Cardiac septum (tissue), 1 donor: ENCODE measurements at places on chromosomes 7 and 10.

GRCh38 chr10:78520737-78521430 lies 487.2 kb downstream of the RPS24 start:
- no peak for DNase-seq

GRCh38 chr7:132300599-132301277 lies 275.5 kb downstream of the PLXNA4 start:
- DNase-seq: no peak

GRCh38 chr10:120400601-120401000 lies 56.4 kb upstream of the PLPP4 start:
- no peak for DNase-seq

GRCh38 chr10:106310596-106310995 lies 853.9 kb downstream of the SORCS1 start:
- no peak for DNase-seq

DNA sequence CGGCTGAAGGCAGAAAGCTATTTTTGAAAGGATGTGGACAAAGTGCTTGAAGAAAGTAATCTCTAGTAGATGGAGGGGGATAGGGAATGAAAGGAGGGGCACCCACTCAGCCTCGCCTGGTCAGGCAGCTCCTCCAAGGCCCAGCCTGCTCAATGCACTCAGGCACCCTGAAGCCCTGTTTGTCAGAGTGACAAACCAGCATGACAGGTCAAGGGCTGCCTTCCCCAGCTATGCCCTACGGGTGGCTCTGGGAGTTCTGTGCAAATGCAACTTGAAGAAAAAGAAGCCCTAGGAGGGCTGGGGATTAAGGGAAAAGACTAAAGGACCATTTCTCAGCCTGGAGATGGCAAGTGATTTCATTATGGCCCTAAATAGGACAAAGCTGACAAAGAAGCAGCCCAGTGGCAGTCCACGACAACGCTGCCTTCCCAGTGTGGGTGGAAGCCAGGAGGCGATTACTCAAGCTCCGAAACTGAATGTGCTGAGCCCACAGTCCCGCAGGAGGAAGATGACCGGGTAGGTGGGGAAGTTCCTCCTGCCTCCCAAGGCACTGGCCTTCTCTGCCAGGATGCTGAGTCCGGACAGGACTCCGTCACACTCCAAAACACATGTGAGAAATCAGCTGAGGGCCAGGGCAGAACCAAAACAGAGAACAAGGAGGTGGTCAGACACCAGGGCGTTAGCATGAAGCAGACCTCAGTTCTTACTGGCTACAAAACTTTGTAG lies 16.3 kb downstream of the LIPA start:
- no peak for DNase-seq

- DNase-seq: no peak
Observed at GRCh38 chr7:137932881-137933269, 69.0 kb downstream of the CREB3L2 start.

GRCh38 chr10:59127991-59128390 lies 48.5 kb upstream of the PHYHIPL start:
- DNase-seq: no peak

DNA sequence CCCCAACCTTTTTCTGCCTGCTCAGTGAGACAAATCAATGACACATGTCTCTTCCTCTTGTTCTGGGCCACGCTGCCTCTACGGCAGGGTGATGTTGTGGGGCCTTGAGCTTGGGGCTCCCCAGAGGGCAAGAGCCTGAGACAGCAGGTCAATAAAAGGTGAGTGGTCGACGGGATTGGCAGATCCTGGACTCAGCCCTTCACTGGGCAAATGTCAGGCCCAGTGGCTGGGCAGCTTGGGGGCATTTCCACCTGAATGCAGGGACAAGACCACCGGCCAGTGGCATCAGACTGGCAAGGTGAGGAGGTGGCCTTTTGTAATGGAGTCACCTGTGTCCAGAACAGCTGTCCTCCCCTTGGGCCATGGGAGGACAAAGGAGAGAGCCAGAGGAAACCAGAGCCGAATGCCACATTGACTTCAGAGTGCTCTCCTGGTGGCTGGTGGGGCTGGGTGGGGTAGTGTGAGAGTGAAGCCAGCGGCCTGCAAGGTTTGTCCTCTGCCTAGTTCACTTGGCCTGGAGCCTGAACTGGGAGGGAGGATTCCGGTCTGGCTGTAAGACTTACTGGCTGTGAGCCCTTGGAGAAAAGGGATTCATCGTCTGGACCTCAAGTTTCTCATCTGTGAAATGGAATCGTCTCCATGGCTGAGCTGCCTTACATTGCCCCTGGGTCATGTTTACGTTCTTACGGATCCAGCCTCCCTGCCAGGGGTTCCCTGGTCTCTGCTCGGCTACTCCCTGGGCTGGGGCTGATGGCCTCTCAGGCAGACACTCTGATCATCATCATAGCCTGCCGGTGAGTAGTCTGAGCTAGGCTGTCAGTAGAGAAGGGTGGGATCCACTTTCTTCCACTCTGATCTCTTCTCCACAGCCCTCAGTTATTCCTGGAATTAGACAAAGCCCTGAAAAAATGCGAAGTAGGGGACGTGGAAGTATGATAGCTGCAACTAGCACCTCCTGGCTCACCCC lies 25.4 kb upstream of the CRHR2 start:
- no peak for DNase-seq

GRCh38 chr10:14383266-14383665 lies 52.5 kb upstream of the FRMD4A start:
- DNase-seq: no peak

GRCh38 chr10:8296090-8296733 lies 241.7 kb downstream of the GATA3 start:
- DNase-seq: no peak

GRCh38 chr10:100007231-100008141 lies 2.3 kb downstream of the DNMBP start:
- no peak for DNase-seq

- no peak for DNase-seq
Observed at GRCh38 chr10:5507649-5508131, 8.3 kb upstream of the CALML5 start.

DNA sequence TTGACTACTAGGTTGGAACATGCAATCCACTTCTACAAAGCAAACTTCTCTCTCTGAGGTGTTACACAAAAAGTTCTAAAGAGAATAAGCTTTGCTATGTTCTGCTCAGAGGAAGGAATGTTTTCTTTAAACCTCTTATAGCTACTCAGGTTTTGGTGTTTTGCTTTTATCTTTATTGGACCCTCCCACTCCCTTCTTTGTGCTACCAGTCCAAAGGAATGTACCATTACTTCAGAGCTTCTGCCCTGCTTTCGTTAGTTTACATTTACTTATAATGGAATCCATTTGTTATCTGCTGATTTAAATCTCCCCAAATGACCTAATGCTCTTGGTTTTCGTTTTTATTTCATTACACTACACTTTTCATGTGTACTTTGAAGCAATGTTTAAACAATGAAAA lies 154.9 kb downstream of the ATE1 start:
- DNase-seq: no peak

- DNase-seq: no peak
Observed at GRCh38 chr7:23211589-23211988, 29.7 kb downstream of the NUP42 start.

DNA sequence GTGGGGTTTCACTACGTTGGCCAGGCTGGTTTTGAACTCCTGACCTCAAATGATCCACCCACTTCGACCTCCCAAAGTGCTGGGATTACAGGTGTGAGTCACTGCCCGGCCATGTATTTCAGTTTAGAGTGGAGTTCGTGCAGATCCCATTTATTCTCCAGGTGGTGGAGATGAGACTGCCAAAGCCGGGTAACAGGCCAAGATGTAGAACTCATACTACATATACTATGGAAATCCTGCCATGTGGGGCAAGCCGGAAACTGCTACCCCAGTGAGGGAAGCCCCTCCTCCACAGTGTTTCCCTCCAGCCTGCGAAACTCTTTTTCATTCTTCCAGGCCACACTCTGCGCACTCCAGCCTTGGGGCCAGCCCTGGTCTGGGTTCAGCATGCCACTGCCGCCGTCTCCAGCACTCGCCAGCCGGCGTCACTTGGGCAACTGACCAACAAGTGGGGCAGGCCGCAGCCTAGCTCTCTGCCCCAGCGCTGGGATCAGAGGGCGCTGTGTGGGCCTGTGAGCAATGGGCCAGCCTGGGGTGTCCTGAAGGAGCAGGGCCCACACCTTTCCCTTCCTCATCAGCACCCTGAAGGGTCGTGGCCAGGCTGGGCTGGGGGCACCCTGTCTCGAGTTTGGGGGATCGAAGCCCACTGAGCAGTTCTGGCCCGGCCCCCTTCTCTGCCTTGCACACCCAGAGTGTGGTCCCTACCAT lies 122.0 kb downstream of the TRRAP start:
- DNase-seq: peak; percentile 36

- DNase-seq: no peak
Observed at GRCh38 chr7:150620617-150621371, 11.4 kb downstream of the GIMAP6 start.

- no peak for DNase-seq
Observed at GRCh38 chr10:111522141-111522540, 445.3 kb downstream of the ADRA2A start.

GRCh38 chr7:36526863-36527548 lies 137.3 kb downstream of the ANLN start:
- DNase-seq: no peak

DNA sequence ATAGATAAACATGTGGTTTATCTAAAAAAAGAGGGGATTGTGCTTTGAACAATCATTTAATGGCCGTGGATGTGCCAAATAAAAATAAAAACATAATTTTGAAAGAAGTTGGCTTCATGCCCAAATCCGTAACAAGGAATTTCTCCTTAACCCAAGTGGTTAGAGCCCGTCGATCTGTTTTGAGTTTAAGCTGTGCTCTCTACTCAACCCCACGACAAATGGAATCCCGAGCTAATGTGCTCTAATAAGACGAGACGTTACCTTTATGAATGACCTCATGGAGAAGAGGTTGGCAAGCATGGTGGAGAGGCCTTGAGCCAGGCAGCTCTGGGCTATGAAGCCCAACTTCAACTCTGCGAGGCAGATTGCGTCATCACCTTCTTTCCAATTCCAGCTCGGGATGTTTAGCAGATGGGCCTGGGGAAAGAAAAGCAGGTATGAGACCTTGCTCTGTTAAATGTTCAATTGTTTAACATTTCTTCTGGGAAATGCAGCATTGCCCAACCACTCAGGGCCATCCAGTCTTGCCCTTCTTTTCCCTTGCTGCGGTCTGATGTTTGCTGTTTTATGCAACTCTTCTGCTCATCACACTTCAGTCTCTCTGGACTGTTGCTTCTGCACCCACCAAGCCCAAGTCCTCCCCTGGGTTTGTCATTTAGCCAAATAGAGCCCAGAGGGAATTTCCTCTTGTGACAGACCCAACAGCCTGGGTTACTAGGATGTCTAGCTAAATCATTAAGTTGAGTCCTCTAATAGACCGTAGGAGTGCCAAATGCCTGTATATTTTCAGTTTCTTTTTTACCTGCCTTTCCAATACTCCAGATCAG lies 564.6 kb downstream of the KCNMA1 start:
- no peak for DNase-seq

GRCh38 chr7:101124376-101125056 lies 2.4 kb upstream of the SERPINE1 start:
- DNase-seq: no peak

GRCh38 chr7:95056901-95057300 lies 149.5 kb downstream of the PPP1R9A start:
- DNase-seq: no peak

- no peak for DNase-seq
Observed at GRCh38 chr7:45584261-45585210, 10.4 kb downstream of the ADCY1 start.

GRCh38 chr7:43501870-43502269 lies 81.0 kb upstream of the STK17A start:
- DNase-seq: no peak

DNA sequence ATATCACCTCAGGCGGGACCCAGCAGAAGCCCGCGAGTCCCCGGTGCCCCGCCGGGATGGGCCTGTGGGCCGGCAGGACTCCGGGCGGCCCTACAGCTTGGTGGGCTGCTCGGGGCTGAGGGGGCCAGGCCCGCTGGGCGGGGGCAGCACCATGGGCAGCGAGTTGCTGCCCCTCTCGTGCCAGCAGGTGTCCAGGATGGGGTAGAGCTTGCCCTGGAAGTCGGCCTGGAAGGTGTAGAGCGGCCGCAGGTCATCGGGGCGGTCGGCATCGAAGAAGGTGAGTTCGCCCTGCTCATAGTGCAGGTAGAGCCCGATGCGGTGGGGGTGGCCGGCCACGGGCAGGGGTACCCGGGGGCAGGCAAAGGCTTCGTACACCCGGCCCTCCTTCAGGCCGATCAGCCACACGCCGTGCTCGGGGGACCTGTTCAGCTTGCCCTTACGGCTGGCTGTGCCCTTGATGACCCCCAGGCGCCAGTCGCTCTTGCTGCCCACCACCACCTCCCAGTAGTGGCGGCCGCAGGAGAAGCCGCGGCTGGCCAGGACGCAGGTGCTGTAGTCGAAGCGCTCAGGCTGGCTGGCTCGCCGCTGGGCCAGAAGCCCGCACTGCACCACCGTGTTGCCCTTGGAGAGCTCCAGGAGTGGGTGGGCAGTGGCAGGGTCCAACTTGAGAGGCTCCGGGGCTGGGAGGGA lies 4.3 kb upstream of the NSUN5 start:
- DNase-seq: no peak

GRCh38 chr7:98617051-98617959 lies at the start of gene NPTX2:
Gene NPTX2 (plus strand): TSS chr7:98617285. CDS start chr7:98617462, 177 bp downstream.
- no peak for DNase-seq

DNA sequence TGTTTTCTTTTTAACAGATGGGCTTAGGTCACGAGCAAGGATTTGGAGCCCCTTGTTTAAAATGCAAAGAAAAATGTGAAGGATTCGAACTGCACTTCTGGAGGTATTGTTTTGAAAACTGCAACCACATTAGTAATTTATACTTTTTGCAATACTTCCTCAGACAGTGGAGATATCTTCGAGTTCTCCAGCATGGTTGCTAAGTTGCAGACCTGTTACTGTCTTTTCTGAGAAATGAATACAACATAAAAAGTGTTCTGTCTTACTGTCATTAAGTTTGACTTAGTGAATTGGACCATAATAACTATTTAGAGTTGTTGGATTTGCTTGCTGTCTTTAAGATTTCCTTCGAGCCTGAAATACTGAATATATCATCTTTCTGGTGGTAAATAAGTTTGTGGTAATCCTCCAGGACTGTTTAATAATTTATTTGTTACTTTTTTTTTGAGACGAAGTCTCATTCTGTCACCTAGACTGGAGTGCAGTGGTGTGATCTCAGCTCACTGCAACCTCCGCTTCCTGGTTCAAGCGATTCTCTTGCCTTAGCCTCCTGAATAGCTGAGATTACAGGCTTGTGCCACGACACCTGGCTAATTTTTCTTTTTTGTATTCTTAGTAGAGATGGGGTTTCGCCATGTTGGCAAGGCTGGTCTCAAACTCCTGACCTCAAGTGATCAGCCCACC lies 24.3 kb downstream of the TES start:
- DNase-seq: no peak

DNA sequence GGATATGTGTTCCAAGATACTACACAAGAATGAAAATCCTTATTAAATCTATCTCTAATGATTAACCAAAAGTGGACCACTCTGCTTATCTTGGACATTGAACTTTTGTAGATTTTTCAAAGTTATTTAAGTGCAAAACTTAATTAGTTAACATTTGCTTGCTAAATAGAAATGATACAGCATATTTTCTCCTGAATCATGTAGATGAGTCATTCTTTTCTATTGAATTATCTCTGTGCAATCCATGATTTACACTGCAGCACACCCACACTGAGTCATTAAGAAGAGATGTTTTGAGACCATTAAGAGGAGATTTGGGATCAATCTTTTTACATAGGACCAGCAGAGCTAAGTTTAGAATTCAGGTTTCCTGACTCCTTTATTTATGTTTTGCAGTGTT lies 6.6 kb upstream of the ABCC2 start:
- no peak for DNase-seq

- no peak for DNase-seq
Observed at GRCh38 chr10:30442019-30442606, 8.1 kb downstream of the MAP3K8 start.
